A549 treated with CORT108297 at 1 μM for 4 hours (cell line): ENCODE measurements at places on chromosomes 4 and X. TPM values are rescaled to one million over a fixed set of nuclear protein-coding genes. Genes with fewer than 3 reads are reported as not detected.

Gene AKAP14
- total RNA-seq, result not detected in 5 replicates

Gene IKBKG
- total RNA-seq, result 33.1 to 46.6 TPM (median 46.0 TPM) in 5 replicates

Gene SPATA18
- total RNA-seq, result 3.5 to 5.6 TPM (median 4.3 TPM) in 5 replicates

Gene IGBP1
- 56.9 to 65.7 TPM (median 63.0 TPM) in 5 replicates for total RNA-seq

Gene STBD1
- total RNA-seq, result 8.0 to 9.6 TPM (median 8.6 TPM) in 5 replicates

Gene PDCL2
- total RNA-seq, result not detected in 5 replicates

Gene HS3ST1
- total RNA-seq, result 0.27 to 0.54 TPM (median 0.39 TPM) in 5 replicates

Gene SMARCA5
- 20.7 to 27.1 TPM (median 21.0 TPM) in 5 replicates for total RNA-seq

Gene BTK
- 0.10 to 0.18 TPM (median 0.15 TPM) in 5 replicates for total RNA-seq

Gene APLN
- total RNA-seq, result 0.70 to 0.85 TPM (median 0.79 TPM) in 5 replicates

Gene CD99L2
- 48.3 to 57.6 TPM (median 52.5 TPM) in 5 replicates for total RNA-seq

Gene SERPINA7
- total RNA-seq, result not detected in 5 replicates

Gene HPGD
- 54.2 to 64.4 TPM (median 56.7 TPM) in 5 replicates for total RNA-seq

Gene TMPRSS11B
- total RNA-seq, result not detected in 5 replicates

Gene PRDX4
- 244 to 293 TPM (median 278 TPM) in 5 replicates for total RNA-seq

Gene NAA11
- total RNA-seq, result not detected in 5 replicates

Gene LEF1
- total RNA-seq, result 0.17 TPM in 1 of 5 replicates, not detected in the others

Gene USP51
- total RNA-seq, result 0.34 to 0.57 TPM (median 0.48 TPM) in 5 replicates

Gene IQSEC2
- 32.6 to 44.7 TPM (median 40.2 TPM) in 5 replicates for total RNA-seq

Gene TDO2
- 0.43 to 1.2 TPM (median 0.90 TPM) in 5 replicates for total RNA-seq

Gene TMEM31
- total RNA-seq, result not detected in 5 replicates

Gene HTT-AS
- not detected in 5 replicates for total RNA-seq

Gene EVC2
- total RNA-seq, result 1.8 to 2.7 TPM (median 2.2 TPM) in 5 replicates

Gene NKX1-1
- not detected in 5 replicates for total RNA-seq

Gene SCRG1
- not detected in 5 replicates for total RNA-seq

Gene TRPC3
- 0.05 to 0.07 TPM (median 0.07 TPM) in 3 of 5 replicates, not detected in the others for total RNA-seq

Gene EIF1AX
- total RNA-seq, result 96.0 to 117 TPM (median 99.0 TPM) in 5 replicates

Gene SMIM10L2A
- 0.10 to 0.26 TPM (median 0.18 TPM) in 5 replicates for total RNA-seq

Gene LDB2
- not detected in 5 replicates for total RNA-seq

Gene UGT8
- 0.16 to 0.22 TPM (median 0.18 TPM) in 5 replicates for total RNA-seq

Gene PCDH7
- 0.07 to 0.15 TPM (median 0.10 TPM) in 5 replicates for total RNA-seq

Gene PAGE1
- 0.25 to 0.31 TPM in 2 of 5 replicates, not detected in the others for total RNA-seq
